ENCODE measurements at places on chromosomes 2 and 18. TPM values are rescaled to one million over a fixed set of nuclear protein-coding genes. Genes with fewer than 3 reads are reported as not detected.

DNA sequence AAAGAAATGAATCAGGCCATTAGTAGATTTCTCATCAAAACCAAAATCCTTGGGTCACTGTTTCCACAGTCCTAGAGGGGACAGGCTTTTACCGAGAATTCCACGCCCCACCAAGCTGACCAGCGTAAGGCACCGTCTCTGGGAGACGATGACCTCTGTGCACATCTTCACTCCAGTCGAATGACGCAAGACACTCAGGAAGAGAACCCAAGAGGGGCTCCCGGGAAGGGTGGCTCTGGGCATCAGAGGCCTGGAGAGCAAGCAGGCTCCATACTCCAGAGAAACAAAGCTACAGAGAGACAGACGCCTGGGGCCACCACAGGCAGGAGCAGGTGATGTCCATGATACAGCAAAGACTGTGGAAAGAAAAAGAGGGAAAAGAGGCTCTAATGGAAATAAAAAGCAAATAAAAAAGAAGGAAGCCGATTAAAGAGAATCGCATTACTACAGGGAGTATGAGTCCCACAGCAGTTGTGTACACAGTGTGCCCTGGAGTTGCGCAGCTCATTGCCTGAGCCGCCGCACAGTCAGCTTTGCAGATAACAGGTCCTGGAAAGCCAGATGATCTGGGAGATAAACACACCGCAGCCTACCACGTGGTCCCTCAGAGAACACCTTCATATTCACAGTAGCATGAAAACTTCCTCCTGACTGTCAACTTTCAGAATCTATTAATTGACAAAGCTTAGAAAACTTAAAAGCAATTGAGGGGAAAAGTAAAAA lies 572.7 kb upstream of the SALL3 start:
- no peak for DNase-seq

DNA sequence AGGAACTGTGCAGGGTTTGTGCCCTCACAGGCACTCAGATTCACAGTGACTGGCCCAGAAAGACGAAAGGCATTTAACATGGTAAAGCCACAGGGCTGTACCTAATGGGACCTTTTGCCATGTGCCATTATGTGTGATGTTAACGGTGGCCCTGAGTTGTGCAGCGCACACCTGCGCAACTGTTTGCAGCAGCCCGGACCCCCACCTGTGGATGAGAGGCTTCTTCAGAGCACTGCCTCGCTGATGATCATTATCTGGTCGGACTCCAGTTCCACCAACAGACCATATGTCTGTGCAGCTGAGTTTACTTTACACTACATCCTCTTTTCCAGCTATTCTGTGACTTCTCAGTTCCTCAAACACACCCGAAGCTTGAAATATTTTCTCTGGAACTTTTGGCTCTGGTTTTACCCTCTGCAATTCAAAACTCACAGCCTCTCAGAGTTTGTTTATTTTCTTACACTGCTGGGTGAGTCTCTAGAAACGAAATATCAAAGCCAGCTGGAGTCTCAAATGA lies 35.6 kb upstream of the UBE2F start:
- no peak for DNase-seq

DNA sequence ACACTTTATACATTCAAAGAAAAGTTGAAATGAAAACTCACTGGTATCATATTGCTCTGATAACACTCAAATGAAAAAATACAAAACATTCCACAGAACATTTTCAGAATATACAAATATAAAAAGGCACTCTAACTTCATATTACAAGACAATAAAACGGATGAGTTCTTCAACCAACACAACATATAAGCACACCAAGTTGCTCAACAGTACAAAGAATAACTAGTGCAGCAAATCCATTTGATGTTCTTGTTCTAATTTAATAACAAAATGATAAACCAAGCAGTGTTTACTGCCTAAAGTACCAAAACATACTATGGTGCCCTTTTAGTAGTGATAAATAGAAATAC lies 60.8 kb upstream of the PGAP1 start:
- DNase-seq = no peak

DNA sequence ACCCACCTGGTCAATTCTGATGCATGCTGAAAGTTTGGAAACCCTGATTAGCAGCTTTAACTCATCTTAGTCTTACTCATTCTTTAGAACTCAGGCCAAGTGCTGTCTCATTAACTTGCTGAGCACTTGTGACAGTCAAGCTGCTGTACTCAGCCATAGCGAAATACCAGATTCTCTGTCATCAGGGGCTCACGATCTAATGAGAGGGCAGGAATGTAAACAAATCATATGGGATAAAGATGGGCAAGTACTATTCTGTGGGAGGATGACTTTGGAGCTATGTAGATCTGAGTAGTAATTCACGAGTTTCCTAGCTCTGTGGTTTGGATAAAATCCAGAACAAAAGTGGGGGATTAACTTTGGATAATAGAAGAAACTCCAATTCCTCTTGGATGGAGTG lies 376.6 kb downstream of the HRH4 start:
- no peak for DNase-seq

DUSP2 gene
- 42.5 TPM for total RNA-seq

MARCHF7 gene
- total RNA-seq = 98.0 TPM

PPP1R1C gene
- total RNA-seq = not detected

SMCHD1 gene
- 162 TPM for total RNA-seq

All from activated CD4-positive, alpha-beta memory T cell treated with anti-CD3 and anti-CD28 coated beads, Interleukin-2, amount 10 ng/mL, durations not matched to agents 7 days and 5 days (primary cell).